ENCODE measurements at places on chromosomes 13 and 19.
A peak's percentile ranks its signal among the peaks of the same experiment; 100 is the strongest.

DNA sequence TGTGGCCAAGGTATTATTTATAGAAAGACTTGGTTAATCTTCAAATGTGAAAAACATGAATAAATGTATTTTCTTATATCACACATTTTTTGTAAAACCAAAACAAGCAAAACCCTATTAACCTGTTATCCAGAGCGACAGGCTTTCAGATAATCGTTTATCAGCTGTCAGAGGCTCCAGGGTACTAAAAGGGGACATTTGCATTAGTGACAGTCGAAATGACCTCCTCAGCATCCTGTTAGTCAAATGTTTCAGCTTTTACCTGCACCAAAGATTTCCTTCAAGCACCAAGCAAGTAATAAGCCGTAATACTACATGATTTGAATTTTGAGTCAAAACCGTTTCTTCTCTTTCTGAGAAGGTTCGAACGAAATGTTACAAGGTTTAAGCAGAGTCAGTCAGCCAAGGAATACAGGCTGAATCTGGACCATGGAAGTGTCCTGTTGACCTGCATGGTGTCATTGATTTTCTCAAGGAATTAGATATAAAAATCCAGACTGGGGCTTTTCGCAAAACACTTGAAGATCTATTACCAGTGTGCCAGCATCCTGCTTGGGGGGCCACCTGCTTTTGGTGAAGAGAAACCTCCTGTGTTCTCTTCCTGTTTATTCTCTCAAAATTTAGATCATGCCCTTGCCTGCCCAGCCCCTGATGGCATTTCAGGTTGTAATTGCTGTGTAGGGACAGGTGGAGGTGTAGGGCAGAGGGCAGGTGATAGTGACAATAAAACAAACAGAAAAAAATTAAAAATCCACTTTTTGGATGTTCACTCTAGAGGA is 11.3 kb upstream of the RFC3 start:
- DNase-seq = no peak

DNA sequence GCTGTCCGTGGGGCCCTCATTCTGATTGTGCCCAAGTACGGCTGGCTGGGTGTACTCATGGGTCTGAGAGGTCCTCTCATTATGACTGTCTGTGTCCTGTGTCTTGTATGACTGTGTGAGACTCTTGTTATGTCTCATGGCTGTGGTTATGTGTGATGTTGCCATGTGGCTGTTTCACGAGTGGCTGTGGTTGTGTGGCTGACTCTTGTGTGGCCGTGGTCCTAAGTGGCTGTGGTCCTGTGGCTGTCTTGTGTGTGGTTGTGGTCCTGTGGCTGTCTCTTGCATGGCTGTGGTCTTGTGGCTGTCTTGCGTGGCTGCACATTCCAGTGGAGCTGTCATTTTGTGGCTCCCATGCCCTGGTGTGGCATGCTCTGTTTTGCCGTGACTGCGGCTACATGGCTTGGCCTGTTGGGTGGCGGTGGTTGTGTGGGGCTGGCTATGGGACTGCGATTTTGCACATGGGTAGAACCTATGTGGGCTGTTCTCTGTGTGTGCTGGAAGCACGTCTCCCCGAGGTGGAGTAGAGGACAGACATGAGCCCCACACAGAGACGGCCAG is 2.5 kb downstream of the LYL1 start:
- DNase-seq = peak; percentile 37

DNA sequence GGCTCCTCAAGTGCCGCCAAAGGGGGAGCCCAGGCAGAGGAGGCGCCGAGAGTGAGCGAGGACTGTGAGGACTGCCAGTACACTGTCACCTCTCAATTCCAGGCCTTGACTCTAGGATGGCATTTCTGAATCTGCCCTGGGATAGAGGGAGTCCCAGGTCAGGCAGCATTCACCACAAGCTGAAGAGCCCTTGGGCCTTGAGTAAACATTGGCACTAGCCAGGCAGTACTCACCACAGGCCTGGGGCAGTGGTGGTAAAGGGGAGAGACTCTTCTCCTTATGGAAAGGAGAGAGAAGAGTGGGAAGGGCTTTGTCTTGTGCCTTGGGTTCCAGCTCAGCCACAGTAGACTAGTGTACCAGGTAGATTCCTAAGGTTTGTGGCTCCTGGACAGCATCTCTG is 39.7 kb upstream of the HTR2A start:
- DNase-seq = no peak

GRCh38 chr19:29878973-29879654 is 62.9 kb upstream of the URI1 start:
- no peak for DNase-seq

- no peak for DNase-seq
Observed at GRCh38 chr13:27005976-27006518, 165.6 kb downstream of the USP12 start.

DNA sequence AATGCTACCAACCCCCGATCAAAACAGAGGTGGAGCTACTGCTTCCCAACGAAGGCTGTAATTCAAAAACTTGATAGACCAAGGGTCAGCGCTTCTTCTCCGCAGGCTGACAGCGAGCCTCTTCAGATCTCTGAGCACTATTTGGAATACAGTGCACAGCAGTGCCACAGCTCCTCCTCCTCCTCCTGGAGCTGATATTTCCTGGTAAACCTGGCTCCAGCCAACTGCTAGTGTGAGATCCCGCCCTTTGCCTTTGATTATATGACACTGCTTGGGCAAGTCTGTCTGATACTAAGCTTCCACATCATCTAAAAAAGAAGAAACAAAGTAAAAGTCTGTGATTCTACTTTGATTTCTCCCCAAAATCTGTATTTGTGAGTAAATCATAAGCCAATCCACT is 710.5 kb downstream of the DACH1 start:
- DNase-seq = no peak

- no peak for DNase-seq
Observed at GRCh38 chr19:17527326-17527725, 15.9 kb downstream of the PGLS start.
